ENCODE measurements at places on chromosomes 7 and 10. TPM values are rescaled to one million over a fixed set of nuclear protein-coding genes. Genes with fewer than 3 reads are reported as not detected.
A peak's percentile ranks its signal among the peaks of the same experiment; 100 is the strongest.

DNA sequence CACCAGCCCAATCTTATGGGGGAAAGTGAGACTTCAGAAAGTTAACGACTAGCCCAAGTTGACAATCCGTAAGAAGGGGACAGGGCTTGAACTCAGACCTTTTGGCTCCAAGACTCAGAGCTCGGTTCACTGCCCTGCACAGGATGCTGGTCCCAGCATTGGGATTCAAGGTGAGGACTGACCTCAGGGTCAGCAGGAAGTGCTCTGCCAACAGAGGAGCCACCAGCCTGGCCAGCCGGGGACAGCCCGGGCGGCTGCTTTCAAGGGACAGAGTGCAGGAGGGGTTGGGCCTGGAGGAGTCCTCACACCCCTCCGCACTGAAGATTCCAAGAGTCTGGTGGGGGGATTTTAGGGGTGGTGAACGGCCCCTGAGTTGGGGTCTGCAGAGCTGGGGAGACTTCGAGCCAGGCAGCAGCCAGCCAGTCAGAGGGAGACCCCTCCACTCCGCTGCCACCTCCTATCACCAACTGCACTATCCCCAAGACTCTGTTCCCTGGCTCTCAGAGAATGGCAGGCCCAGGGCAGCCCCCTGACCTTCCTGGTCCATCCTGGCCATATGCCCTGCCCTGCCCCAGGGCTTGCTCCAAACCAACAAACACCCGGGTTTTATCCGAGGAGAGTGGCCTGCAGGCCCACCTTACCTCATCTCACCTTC lies 19.7 kb downstream of the TLL2 start:
- H3K27ac ChIP-seq: no peak overlapping the region
- H3K36me3 ChIP-seq: no peaks in the 10 kb centered on the region
- no peaks in the 10 kb centered on the region for H3K27me3 ChIP-seq
- H3K4me1 ChIP-seq: no peaks in the 10 kb centered on the region

Gene STN1
- total RNA-seq: 2.9 TPM

DNA sequence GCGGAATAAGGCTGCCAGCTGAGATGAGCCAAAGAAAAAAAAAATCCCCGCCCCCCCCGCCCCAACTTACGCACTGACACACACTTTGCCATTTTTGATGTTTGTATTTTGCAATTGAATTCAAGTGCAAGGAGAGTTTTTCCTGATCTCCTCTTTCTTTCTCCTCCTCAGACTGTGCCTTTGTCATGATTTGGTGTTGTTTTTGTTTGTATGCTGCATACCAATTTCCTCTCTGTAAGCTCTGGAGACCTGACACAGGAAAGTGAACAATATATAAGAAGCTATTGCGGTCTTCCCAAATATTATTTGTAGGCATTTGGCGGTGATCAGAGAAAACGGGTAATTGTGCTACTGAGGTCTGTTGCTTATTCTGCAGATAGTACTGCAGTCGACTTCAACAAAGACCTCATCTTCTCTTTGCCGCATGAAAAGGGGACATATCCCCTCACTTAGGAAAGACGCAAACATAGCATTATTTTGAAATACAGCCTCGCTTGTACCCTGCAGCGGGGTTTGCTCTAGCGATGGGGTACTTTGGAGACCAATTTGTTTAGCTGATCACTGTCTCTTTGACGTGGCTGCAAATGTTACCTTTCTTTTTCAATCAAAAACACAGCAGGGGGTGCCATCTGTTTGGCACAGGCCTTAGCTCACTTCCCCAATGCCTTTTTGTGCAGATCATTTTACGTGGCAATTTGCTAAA lies 206.6 kb downstream of the SKAP2 start:
- no peaks in the 10 kb centered on the region for H3K27me3 ChIP-seq
- no peak overlapping the region for H3K27ac ChIP-seq
- no peaks in the 10 kb centered on the region for H3K36me3 ChIP-seq
- no peaks in the 10 kb centered on the region for H3K4me1 ChIP-seq

GRCh38 chr7:37016064-37016878 lies 292.0 kb upstream of the AOAH start:
- H3K27me3 ChIP-seq: no peaks in the 10 kb centered on the region
- DNase-seq: peak; percentile 54
- peaks cover 15% of the 10 kb centered on the region for H3K36me3 ChIP-seq
- H3K4me3 ChIP-seq: no peak overlapping the region

DNA sequence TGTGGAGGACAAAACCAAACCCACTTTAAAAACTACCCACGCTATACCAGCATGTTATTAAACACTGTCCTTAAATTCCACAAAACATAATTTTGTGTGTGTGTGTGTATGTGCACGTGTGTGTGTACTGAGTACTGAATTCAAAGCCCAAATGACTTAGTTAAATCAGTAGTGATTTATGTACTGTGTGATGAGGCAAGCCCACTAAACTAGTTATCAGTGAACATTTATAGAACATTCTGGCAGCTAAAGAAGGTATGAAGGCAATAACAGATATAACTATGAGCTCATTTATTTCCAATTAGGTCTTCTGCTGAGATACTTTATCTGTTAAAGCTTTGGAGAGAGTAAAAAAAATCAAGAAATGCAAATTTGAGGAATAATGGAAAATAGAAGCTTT lies 115.1 kb downstream of the CPED1 start:
- H3K4me1 ChIP-seq: no peaks in the 10 kb centered on the region
- no peak overlapping the region for H3K4me3 ChIP-seq
- no peak overlapping the region for H3K27ac ChIP-seq
- DNase-seq: no peak
- no peaks in the 10 kb centered on the region for H3K36me3 ChIP-seq
- H3K27me3 ChIP-seq: no peaks in the 10 kb centered on the region

DNA sequence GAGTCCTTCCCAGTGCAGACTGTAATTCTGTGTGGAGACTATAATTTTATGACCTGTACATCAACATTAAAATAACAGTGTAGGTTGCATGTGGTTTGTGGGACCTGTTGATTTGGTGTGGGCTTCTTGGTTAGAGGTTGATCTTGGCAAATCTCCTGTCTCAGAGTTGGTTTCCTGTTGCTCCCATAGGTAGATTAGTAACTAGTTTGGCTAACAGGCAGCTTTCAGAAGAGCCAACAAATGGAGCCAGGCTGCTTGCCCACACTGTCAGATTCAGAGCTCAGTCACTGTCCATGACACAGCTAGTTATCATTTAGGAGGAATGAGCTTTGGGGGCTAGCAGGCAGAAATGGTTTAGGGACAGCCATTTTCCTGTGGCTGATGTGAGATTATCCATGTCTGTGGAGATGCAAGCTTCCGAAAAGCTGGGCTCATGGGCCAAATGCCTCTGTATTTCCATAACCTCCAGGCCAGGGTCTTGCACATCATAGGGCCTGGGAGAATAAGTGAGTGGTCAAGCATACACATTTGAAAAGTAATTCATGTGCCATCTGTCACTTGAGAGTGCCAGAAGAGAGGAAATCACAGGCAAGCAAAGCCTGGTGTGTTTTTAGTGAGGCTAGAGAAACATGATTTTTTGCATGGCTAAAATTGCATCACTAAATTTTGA lies 33.4 kb downstream of the CCM2 start:
- DNase-seq: no peak
- no peaks in the 10 kb centered on the region for H3K27me3 ChIP-seq
- no peak overlapping the region for H3K4me3 ChIP-seq
- peaks cover 3% of the 10 kb centered on the region for H3K36me3 ChIP-seq
- H3K27ac ChIP-seq: no peak overlapping the region
- H3K4me1 ChIP-seq: peaks cover 52% of the 10 kb centered on the region

GRCh38 chr7:54326592-54327167 lies 215.5 kb upstream of the VSTM2A start:
- no peak for DNase-seq
- no peaks in the 10 kb centered on the region for H3K4me1 ChIP-seq
- H3K27ac ChIP-seq: no peak overlapping the region
- H3K27me3 ChIP-seq: no peaks in the 10 kb centered on the region
- H3K4me3 ChIP-seq: no peak overlapping the region
- H3K36me3 ChIP-seq: no peaks in the 10 kb centered on the region

GRCh38 chr10:11095374-11095801 lies 77.7 kb downstream of the CELF2 start:
- H3K27ac ChIP-seq: no peak overlapping the region
- no peak overlapping the region for H3K4me3 ChIP-seq
- H3K4me1 ChIP-seq: no peaks in the 10 kb centered on the region

DNA sequence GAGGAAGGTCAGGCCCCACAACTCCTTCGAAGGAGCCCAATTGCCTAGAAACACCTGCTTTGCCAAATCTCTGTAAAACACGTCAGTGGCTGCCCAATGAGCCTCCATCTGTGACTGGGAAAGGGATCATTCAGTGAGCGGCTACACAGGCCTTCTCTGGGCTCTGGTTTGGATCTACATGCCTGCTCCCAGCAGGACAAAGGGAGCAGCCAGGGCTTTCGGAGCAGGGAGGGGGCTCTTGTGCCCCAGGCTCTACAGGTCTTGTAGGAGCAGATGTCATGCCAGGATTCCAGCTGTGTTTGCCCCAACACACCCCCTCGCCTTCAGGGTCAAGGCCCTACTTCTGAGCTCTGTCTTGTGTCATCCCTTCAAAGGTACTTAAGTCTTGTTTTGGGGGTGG lies 73.5 kb downstream of the CLEC2L start:
- H3K4me1 ChIP-seq: peaks cover 8% of the 10 kb centered on the region
- H3K27me3 ChIP-seq: no peaks in the 10 kb centered on the region
- DNase-seq: no peak
- no peak overlapping the region for H3K27ac ChIP-seq

- no peak overlapping the region for H3K27ac ChIP-seq
- no peaks in the 10 kb centered on the region for H3K27me3 ChIP-seq
- H3K4me3 ChIP-seq: no peak overlapping the region
- no peak for DNase-seq
- peaks cover 68% of the 10 kb centered on the region for H3K36me3 ChIP-seq
Observed at GRCh38 chr7:44982535-44982923, 3.7 kb upstream of the MYO1G start.

Gene TMEM140
- 18.7 TPM for total RNA-seq

Gene PILRA
- 3.1 TPM for total RNA-seq

Gene VGF
- not detected for total RNA-seq

- no peak for DNase-seq
- peaks cover 7% of the 10 kb centered on the region for H3K4me1 ChIP-seq
- H3K4me3 ChIP-seq: no peak overlapping the region
- H3K36me3 ChIP-seq: no peaks in the 10 kb centered on the region
- H3K27ac ChIP-seq: no peak overlapping the region
- no peaks in the 10 kb centered on the region for H3K27me3 ChIP-seq
Observed at GRCh38 chr10:17516376-17516775, 62.0 kb upstream of the ST8SIA6 start.

- no peaks in the 10 kb centered on the region for H3K4me1 ChIP-seq
- H3K27me3 ChIP-seq: no peaks in the 10 kb centered on the region
- DNase-seq: no peak
- no peak overlapping the region for H3K27ac ChIP-seq
- H3K4me3 ChIP-seq: no peak overlapping the region
- H3K36me3 ChIP-seq: no peaks in the 10 kb centered on the region
Observed at GRCh38 chr10:126405239-126405775, 17.0 kb upstream of the ADAM12 start.

DNA sequence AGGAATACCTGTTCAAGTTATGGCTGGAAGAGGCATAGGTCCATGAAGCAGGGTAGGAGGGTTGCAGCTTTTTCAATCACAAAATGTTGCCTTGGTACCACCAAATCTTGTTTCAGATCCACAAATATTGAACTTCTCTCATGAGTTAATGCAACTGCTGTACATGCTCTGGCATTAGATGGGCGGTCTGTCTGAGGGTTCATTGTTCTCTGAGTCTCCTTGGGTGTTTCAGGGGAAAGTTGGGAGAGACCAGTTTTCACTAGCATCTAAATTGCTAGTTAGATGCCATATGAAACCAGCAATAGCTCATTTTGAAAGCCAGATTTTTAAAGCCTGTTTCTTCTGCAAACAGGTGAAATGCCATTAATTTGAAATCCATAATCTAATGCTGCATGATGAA lies 27.8 kb upstream of the ELMO1 start:
- no peak overlapping the region for H3K27ac ChIP-seq
- H3K36me3 ChIP-seq: no peaks in the 10 kb centered on the region
- H3K27me3 ChIP-seq: no peaks in the 10 kb centered on the region
- H3K4me1 ChIP-seq: no peaks in the 10 kb centered on the region
- DNase-seq: no peak
- no peak overlapping the region for H3K4me3 ChIP-seq

- H3K27ac ChIP-seq: peak overlapping the region; percentile 77
- peaks cover 25% of the 10 kb centered on the region for H3K4me1 ChIP-seq
- DNase-seq: no peak
- H3K27me3 ChIP-seq: no peaks in the 10 kb centered on the region
- no peak overlapping the region for H3K4me3 ChIP-seq
Observed at GRCh38 chr7:134703782-134704181, 57.1 kb downstream of the BPGM start.

Gene IL2RA
- 1.5 TPM for total RNA-seq

Gene BRI3
- total RNA-seq: 46.6 TPM

Gene FRMD4A
- total RNA-seq: 14.2 TPM

Gene HECW1
- 1.4 TPM for total RNA-seq

GRCh38 chr10:60846173-60846572 lies 67.9 kb downstream of the CDK1 start:
- no peak for DNase-seq
- no peaks in the 10 kb centered on the region for H3K27me3 ChIP-seq
- H3K36me3 ChIP-seq: no peaks in the 10 kb centered on the region
- peaks cover 13% of the 10 kb centered on the region for H3K4me1 ChIP-seq

GRCh38 chr7:12777257-12777656 lies 89.8 kb downstream of the ARL4A start:
- H3K27me3 ChIP-seq: no peaks in the 10 kb centered on the region
- H3K36me3 ChIP-seq: no peaks in the 10 kb centered on the region
- H3K4me3 ChIP-seq: no peak overlapping the region
- DNase-seq: no peak
- H3K4me1 ChIP-seq: no peaks in the 10 kb centered on the region
- H3K27ac ChIP-seq: no peak overlapping the region

Gene ZNF398
- 13.3 TPM for total RNA-seq

DNA sequence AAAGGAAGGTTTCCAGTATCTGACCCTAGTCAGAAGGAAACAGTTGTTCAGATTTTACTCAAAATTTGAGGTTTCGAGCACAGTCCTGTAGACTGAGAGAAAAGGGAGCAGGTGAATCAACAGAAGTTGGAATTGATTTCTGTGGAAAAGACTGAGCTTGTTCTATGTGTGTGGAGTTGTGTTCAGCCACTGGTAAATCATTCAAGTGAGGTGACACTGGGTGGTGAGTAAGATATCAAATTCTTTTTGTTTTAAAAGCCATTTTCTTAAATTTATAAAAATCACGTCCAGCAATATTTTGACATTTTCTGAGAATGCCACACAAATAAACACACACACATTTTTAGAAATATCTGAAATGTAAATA lies 165.1 kb downstream of the HGF start:
- no peak overlapping the region for H3K4me3 ChIP-seq
- H3K36me3 ChIP-seq: no peaks in the 10 kb centered on the region
- no peak overlapping the region for H3K27ac ChIP-seq

GRCh38 chr7:54556121-54556520 lies 13.9 kb downstream of the VSTM2A start:
- H3K4me1 ChIP-seq: no peaks in the 10 kb centered on the region
- H3K4me3 ChIP-seq: no peak overlapping the region
- no peaks in the 10 kb centered on the region for H3K27me3 ChIP-seq
- DNase-seq: no peak
- H3K27ac ChIP-seq: no peak overlapping the region
- H3K36me3 ChIP-seq: no peaks in the 10 kb centered on the region

GRCh38 chr7:134351424-134351823 lies 34.7 kb upstream of the SLC35B4 start:
- DNase-seq: no peak
- no peaks in the 10 kb centered on the region for H3K36me3 ChIP-seq
- peaks cover 3% of the 10 kb centered on the region for H3K4me1 ChIP-seq
